Hippocampal formation (tissue), 2 donors: ENCODE measurements at places on chromosomes 7 and 10.
A peak's percentile ranks its signal among the peaks of the same experiment; 100 is the strongest.

- DNase-seq = no peak
Observed at GRCh38 chr7:112782498-112782897, 7.7 kb downstream of the TMEM168 start.

- DNase-seq = no peak
Observed at GRCh38 chr7:128234476-128235026, 6.5 kb upstream of the LEP start.

DNA sequence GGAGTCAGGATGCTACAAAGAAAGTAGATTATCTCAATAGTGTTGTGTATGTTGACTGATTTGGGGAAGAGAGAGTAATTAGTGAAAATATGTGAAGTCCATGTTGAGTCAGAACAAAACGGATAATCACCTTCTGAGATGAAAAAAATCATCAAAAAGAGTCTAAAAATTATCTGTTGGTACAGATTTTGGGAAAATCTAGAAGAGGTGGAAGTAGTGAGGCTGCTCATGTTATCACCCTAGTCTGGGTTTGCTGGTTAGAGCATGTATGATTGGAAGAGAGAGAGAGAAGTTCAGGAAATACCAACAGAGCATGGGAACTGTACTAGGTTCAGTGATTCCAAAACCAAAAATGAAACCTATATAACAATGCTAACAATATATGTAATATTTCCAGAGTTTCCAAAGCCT lies 12.3 kb downstream of the RPA3 start:
- no peak for DNase-seq

- peak; percentile 73 for DNase-seq
Observed at GRCh38 chr7:117119192-117119924, 166.1 kb downstream of the ST7 start.

DNA sequence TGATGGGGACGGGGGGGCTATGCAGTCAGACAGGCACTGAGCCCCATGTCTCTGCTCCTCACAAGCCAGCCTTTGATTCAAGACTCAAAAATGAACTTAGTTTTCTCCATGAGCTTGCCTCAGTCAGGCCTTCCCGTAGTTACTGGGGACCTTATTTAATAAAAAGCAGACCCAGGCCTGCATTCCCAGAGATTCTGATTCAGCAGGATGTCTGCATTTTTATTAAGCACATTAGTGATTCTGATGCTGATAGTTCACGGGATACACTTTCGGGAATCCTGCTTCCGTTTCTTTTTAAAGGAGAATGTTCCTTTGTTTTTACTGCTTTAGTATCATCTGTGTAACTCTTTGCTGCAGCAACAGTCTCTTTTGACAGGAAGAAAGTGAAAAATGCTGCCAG lies 28.3 kb upstream of the PLPP4 start:
- DNase-seq = no peak

GRCh38 chr7:155349601-155350331 lies 52.1 kb downstream of the INSIG1 start:
- no peak for DNase-seq

- DNase-seq = peak; percentile 53
Observed at GRCh38 chr7:42843205-42843800, 68.6 kb downstream of the C7orf25 start.

GRCh38 chr10:110022716-110023504 lies 15.1 kb downstream of the ADD3 start:
- no peak for DNase-seq

DNA sequence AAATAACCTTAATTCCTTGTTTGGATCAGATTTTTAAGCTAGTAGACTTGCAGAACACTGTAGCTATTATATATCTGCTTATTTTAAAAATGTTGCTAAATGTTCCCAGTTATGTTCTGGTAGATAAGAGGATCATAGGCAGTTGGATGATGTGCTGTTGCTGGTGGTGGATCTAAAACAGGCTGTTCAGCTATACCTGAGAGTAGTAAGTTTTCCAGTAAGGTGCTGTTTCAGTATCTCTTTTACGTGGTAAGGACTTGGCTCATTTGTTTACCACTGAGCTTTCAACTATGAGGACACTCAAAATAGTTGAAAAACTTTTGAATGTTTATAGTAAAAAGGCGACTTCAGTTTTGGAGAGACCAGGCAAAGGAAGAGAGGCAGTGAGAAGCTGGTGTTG lies 180.9 kb downstream of the CDK14 start:
- no peak for DNase-seq
